ENCODE measurements at places on chromosomes 2 and 18.
A peak's percentile ranks its signal among the peaks of the same experiment; 100 is the strongest.

- DNase-seq: peak; percentile 30
Measured at GRCh38 chr2:45458909-45459563, 152.0 kb downstream of the SRBD1 start.

GRCh38 chr2:106551417-106552130, 64.4 kb downstream of the CD8B2 start:
- DNase-seq: no peak

- no peak for DNase-seq
Measured at GRCh38 chr2:96625571-96626552, 12.2 kb downstream of the KANSL3 start.

GRCh38 chr2:51620796-51621195, 588.9 kb upstream of the NRXN1 start:
- DNase-seq: no peak

All from AML-193 (cell line).